ENCODE measurements at places on chromosomes 2 and 18.
A peak's percentile ranks its signal among the peaks of the same experiment; 100 is the strongest.

- DNase-seq = no peak
These were observed 12.6 kb upstream of the PROM2 start for GRCh38 chr2:95261602-95262001.

GRCh38 chr18:45984546-45985235, 17.6 kb upstream of the EPG5 start:
- no peak for DNase-seq

DNA sequence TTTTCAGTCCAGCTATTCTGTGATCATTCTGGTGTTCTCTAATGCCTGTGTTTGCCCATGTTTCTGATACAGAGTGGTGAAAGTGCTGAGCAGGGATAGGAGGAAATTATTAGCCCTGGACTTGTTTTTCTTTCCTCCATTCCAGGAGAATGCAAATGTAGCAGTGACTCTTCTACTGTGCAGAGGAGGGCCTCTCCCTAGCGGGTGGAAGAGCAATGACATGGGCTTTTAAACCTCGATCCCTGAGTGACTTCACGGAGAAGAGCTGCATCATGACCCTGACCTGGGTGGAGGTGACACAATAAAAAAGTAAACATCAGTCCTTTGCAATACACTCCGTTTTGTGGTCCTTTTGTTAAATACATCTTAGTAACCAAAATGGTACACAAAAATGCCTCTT, 68.0 kb upstream of the NETO1 start:
- no peak for DNase-seq

DNA sequence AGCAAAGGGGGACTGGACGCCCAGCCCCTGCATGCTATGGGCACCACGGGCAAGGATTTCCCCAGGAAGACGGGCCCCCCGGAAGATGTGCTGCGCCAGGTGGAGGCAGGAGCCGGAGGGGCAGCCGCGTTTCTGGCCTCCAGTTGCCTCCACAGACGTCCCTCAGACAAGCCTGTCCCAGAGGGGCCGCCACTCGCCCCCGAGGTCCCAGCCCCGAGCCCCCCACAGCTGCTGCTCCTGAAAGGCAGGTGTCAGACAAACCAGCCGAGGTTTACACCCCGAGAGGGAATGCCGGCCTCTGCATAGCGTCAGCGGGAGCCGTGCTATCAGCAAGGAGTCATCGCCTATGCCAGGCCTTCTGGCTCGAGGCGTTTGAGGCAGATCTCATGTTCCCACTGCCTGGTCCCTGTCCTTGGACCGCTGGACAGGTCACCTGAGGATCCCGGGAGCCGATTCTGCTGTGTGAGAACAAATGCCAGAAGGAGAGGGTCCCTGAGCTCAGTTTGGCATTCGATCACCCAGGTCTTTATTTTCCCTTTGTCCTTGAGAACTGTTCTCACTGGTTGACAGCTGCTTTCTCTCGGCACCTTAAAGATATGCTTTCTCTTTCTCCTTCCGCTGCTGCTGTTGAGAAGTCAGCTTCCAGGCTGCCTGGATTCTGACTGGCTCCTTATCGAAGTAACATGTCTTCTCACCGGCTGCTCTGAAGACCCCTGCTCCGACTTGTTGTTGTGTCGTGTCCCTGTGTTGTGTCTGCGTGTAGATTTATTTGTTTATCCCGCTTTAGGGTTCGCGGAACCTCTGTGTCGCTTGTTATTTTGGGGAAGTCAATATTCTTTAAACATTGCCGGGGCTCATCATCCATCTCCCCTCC, 20.6 kb downstream of the CROCC2 start:
- no peak for DNase-seq

- no peak for DNase-seq
These were observed 4.7 kb downstream of the RTKN start for GRCh38 chr2:74436848-74437695.

- no peak for DNase-seq
These were observed 64.1 kb downstream of the CCDC93 start for GRCh38 chr2:117949806-117950205.

GRCh38 chr18:75064513-75064905, 144.4 kb downstream of the PTGR3 start:
- no peak for DNase-seq

- DNase-seq = peak; percentile 2
These were observed 387.5 kb downstream of the CDH2 start for GRCh38 chr18:27789406-27789805.

DNA sequence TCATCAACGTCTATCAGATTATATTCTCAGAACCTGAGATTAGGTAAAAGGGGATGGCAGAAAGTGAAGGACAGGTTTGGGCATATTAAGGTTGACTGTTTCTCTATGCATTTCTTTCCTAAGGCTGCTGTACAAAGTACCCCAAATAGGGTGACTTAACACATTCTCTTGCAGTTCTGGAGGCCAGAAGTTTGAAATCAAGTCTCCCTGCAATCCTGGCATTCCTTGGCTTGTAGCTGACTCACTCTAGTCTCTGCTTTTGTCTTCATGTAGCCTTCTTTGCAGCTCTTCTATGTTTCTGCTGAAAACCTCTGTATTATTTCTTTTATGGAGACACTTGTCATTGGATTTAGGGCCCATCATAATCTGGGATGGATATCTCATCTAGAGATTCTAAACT, 364.3 kb downstream of the PLCL1 start:
- DNase-seq = no peak

All from NCI-H2029 treated with DMSO at 0.1 percent for 48 hours (cell line).